ENCODE measurements at places on chromosomes 6 and 20.

DNA sequence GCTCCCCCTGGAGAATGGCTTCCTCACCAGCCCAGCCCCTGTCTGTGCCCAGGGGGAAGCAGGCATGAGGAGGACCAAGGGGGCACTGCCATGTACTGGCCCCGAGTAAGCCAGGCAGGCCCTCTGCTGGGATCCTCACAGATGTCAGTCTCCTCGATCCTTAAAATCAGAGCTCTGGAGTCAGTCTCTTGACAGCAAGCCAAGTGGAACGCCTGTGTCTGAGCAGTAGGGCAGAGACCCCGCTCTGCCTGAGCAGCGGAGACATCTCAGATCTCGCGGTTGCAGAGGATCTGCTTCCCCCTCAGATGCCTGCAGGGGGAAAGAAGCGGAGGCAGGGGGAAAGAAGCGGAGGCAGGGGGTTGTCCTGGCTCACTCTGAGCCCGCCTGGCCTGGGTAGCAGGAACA is 92.6 kb downstream of the SNX5 start:
- DNase-seq = no peak

DNA sequence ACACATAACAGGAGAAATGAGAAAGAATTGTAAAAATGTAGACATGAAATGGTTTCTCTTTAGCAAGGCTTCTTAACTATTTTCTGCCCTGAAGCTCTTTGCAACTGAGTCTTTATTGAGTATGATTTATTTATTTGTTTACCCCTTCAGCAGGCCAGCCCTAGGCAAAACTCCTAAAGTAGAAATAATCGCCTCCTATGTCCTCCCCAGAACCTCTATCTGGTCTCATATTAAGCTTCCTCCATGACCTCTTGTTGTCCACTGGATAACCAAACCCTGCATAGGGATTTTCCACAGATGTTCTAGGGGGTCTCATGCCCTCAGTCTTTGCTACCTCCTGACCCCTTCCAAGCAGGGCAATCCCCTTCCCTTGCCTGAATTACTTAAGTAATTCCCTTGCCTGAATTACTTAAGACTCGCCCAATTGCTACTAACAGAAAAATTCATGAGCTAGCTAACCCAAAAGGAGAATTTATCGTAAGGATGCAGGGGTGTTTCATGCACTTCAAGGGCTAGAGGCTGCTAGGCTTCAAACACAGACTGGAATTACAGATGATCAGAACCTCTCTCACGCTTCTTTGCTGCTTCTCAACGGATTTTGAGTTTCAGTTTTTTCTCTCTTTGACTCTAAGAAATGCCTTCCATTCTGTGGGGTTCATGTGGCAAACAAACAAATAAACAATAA is 425.9 kb upstream of the RNF217 start:
- DNase-seq = no peak

- no peak for DNase-seq
Observed at GRCh38 chr6:35716798-35717197, 20.0 kb upstream of the ARMC12 start.

DNA sequence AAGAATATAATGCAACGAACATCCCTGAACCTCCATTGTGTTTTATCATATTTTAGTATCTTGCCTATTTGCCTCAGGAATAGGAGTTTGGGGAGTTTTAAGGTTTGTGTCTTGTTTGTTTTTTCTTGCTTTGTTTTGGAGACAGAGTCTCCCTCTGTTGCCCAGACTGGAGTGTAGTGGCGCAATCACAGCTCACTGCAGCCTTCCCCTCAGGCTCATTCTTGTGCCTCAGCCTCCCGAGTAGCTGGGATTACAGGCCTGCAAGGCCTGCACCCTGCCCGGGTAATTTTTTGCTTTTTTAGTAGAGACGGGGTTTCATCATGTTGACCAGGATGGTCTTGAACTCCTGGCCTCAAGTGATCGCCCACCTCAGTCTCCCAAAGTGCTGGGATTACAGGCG is 63.3 kb upstream of the CARMIL1 start:
- DNase-seq = no peak

GRCh38 chr6:134175532-134176263 is 123.3 kb upstream of the SLC2A12 start:
- DNase-seq = peak; percentile 18

- DNase-seq = no peak
Observed at GRCh38 chr6:158730541-158730907, 80.7 kb downstream of the SYTL3 start.

DNA sequence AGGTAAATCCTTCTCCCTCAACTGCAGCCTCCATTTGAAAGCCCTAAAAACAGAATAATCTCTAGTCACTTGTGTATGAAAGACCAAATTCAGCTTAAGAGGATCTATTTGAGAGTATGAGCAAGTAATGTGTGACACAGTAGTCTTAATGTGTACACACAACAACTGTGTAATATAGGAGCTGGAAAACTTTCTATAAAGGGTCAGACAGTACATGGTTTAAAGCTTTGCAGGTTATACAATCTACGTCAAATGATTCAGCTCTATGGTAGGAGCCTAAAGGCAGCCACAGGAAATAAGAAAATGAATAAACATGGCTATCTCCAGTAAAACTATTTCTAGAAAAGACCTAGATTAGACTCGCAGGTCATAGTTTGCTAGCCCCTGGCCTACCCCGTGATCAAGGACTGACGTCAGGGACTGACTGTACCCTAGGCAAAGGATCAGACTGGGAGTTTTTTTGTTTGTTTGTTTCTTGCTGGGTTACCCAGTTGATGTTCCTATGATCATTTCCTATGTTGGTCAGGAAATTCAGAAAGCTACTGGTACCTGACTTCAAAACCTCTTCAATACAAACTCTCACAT is 39.7 kb downstream of the BTBD9 start:
- DNase-seq = no peak

DNA sequence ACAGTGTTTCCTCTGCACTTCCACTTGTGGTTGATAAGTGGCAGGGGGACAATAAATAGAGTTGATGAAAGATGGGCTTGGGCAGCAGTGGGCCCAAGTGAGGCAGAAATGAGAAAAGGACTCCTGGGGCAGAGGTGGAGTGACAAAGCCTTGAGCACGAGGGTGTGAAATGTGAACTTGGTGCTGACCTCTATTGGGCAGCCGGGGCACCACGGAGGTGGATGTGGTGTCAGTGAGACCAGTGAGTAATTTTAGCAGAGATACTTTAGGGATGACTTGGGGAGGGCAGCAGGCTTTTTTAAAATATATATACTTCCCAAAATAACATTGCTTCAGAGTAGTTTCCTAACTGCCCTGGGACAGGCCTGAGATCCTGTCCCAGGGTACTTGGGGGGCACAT is 30.6 kb upstream of the MYLK2 start:
- DNase-seq = no peak

- no peak for DNase-seq
Observed at GRCh38 chr6:170205534-170206316, 85.2 kb downstream of the DLL1 start.

DNA sequence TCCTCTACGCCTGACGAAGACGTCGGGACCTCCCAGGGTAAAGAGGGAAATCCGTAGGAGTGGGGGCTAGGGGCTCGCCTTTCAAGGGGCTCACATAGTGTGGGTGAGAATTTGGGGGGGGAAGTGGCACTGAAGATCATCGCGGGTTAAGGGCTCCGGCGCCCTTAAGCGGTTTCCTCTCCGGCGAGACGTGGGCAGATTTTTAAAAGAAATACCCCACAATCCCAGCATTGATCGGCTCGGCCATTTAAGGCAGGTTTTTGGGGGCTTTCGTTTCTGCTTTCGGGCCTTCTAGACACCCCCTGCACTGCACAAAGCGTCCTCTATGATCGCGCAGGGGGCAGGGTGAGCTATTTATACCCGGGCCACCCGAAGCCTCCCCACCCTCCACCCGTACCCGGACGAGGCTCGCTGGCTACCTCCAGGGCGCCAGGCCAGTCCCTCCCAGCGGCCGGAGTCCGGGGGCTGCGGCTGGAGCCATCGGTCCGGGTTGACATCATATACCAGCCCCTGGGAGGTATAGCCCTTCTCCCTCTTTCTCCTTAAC is 1.2 kb downstream of the NKX2-2 start:
- DNase-seq = no peak

- DNase-seq = no peak
Observed at GRCh38 chr6:169960003-169960344, 208.6 kb downstream of the ERMARD start.

DNA sequence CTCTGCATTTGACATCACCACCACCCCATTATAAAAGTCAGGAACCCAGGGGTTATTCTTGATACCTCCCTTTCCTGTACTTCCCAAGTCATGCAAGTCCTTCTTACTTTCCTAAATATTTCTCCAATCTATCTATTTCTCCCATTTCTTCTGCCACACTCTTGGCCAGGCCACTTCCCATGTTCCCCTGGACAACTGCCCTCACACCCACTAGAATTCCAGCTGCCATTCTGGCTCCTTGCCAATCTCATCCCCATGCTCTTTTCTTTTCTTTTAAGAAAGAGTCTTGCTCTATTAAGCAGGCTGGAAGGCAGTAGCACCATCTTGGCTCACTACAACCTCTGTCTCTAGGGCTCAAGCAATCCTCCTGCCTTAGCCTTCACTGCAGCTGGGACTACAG is 15.2 kb downstream of the DEFB132 start:
- no peak for DNase-seq

- DNase-seq = no peak
Observed at GRCh38 chr20:19832875-19833274, 74.8 kb downstream of the RIN2 start.

- no peak for DNase-seq
Observed at GRCh38 chr6:12295558-12296254, 5.5 kb downstream of the EDN1 start.

DNA sequence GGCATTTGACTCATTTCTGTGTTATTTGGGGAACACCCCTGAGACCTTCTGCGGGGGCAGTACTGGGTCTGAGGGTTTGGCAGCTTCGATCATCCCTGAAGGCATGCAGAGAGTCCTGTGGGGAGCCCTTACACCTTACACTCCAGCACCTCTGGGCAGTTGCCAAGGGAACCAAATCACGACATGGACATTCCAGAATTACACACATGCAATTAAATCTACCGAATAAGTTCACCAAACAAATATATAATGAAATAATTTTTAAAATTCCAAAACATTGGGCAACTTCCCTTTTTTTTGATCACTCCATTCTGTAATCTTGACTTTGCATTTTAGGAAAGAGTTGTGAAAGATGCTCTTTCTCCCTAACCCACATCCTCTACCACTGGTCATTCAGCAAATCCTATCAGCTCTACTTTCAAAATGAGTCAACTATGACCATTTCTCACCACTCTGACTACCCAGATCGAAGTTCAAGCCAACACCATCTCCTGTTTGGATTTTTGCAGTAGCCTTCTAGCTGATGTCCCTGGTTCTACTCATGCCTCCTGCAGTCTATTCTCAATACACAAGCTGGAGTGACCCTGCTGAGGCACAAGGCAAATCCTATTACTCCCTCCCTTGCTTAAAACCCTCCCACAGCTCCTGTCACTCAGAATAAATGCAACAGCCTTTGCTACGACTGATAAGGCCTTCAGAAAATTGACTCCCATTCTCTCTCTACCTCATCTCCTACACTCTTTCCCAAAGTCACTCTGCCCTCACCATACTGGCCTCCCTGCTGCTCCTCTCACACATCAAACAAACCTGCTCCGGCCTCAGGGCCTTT is 533.3 kb downstream of the HACE1 start:
- no peak for DNase-seq

- no peak for DNase-seq
Observed at GRCh38 chr6:38867726-38868125, 152.6 kb downstream of the DNAH8 start.

- DNase-seq = no peak
Observed at GRCh38 chr20:24470746-24471582, 1.5 kb downstream of the SYNDIG1 start.

- DNase-seq = no peak
Observed at GRCh38 chr20:10848810-10849370, 175.1 kb upstream of the JAG1 start.

DNA sequence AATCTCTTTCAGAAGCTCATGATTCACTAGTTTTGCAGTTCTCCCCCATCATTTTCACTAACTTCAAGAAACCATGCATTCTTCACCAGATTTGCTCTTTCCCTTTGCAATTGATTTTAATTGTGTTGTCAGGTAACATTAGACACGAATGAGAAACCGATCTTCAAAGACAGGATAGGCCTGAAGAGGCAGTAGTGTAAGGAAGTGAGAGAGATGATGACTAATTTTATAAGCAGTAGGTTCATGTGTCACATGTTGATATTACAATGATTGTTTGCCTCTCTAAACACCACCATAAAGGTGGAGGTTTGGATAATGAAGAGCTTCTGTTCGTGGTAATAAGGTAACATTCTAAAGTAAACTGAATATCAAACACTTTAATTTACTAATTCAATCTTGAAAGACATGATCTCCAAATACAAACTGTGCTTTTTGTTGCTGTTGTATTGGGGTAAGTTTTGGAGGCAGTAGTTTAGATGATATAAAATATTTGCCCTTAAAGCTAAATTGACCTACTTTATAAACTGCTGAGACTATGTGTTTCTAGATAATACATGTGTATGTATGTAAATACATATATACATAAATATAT is 207.2 kb downstream of the PHACTR1 start:
- no peak for DNase-seq

DNA sequence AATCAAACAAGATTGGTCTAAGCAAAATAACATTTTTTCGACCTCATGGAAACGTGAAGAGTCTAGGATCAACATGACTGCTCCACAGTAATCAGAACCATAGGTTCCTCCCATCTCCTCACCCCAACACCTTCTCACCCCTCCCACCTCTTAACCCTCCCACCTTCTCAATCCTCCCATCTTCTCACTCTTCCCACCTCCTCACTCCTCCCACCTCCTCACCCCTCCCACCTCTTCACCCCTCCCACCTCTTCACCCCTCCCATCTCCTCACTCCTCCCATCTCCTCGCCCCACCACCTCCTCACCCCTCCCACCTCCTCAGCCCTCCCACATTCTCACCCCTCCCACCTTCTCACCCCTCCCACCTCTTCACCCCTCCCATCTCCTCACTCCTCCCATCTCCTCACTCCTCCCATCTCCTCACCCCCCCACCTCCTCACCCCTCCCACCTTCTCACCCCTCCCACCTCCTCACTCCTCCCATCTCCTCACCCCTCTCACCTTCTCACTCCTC is 567.4 kb downstream of the C6orf118 start:
- no peak for DNase-seq

GRCh38 chr6:23511817-23512216 is 614.2 kb upstream of the NRSN1 start:
- no peak for DNase-seq

DNA sequence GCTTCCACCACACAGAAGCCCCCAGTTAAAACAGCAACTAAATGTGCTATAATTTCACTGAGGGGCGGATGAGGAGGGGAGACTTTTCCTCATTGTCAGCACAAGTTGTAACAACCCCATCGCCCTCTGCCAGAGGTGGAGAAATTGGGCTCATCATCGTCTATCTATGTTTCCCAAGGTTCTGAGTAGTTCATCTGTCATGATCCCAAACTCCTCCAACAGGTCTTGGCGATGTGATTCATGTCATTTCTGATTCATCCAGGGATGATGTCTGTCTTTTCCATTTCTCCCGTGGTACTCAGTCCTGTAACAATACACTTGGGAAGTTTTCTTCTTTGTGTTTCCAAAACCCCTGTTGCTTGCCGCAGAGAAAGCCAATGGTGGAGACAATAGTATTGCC is 51.0 kb downstream of the TFAP2A start:
- no peak for DNase-seq

GRCh38 chr6:5782783-5783547 is 223.8 kb downstream of the NRN1 start:
- DNase-seq = no peak

- no peak for DNase-seq
Observed at GRCh38 chr6:99432877-99433276, 7.8 kb upstream of the PNISR start.

- DNase-seq = no peak
Observed at GRCh38 chr6:145405006-145405551, 330.2 kb downstream of the EPM2A start.

- no peak for DNase-seq
Observed at GRCh38 chr20:50144362-50144761, 9.2 kb downstream of the PEDS1 start.

Data from stimulated activated CD4-positive, alpha-beta T cell treated with anti-CD3 and anti-CD28 coated beads, Interleukin-1b, Interleukin-23, amount 100 ng/mL, for 1 hour (primary cell).